D721Med (cell line): ENCODE measurements at places on chromosomes 2 and 18.
A peak's percentile ranks its signal among the peaks of the same experiment; 100 is the strongest.

DNA sequence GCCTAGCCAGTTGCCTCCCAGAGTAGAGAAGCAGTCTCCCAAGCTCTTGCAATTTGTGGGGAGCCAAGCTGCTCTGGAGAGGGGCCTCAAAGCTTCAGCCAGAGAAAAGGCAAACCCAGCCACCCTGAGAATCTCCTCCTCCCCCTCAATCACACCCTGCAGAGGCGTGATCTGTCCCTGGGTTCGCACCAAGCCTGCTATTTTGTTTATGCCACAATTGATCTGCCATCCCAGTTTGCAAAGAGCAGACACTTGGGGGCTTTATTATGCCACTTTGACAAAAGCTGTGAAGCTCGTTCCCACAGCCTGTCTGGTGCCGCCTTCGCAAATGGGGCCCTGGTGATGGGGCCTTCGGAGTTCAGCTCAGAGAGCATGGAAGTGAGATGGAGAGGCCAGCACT lies 125.5 kb downstream of the MSH2 start:
- no peak for DNase-seq

GRCh38 chr18:23932385-23933067 lies 82.0 kb upstream of the TTC39C start:
- no peak for DNase-seq

DNA sequence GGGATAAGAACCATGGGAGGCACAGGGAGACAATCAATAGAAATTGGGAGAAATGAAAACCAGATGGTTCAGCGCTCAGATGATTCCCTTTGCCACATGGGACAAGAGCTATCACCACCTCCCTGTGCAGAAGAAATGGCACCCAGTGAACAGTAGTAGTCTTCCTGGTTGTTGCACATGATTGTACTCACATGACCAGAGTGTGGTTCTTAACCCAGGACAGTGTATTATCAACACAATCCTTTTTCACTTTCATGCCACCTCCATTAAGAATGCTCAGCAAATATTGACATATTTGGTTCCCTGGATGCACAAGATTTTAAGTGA lies 149.0 kb upstream of the SH3BP4 start:
- DNase-seq, result no peak

DNA sequence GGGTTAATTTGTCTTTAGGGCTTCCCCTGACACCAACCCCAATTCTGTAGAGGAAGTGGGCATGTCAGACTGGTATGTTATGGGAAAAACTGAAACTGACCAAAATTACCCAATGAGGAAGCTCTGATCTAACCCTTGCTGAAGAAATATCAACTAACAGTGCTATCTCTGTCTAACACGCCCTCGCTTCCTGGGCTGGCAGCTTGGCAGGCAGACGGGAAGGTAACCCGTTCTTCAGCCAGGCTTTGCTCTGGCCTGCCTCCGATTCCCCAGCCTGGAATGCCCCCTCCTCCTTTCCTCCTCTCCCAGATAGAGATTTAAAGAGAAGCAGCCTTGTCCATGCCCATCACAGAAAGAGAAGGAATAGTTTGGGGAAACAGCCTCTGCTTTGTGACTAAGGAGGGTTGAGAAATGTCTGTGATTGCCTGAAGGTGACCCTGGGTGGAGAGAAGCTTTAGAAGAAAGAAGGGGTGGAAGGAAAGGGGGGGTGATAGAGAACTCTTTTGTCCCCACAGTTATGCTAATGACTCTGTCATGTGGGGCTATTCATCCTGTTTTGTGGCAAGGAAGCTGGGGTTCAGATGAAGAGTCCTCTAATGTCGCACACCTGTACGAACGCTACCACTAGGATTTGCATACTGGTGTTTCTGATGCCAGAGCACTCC lies 15.4 kb downstream of the HK2 start:
- DNase-seq, result no peak

DNA sequence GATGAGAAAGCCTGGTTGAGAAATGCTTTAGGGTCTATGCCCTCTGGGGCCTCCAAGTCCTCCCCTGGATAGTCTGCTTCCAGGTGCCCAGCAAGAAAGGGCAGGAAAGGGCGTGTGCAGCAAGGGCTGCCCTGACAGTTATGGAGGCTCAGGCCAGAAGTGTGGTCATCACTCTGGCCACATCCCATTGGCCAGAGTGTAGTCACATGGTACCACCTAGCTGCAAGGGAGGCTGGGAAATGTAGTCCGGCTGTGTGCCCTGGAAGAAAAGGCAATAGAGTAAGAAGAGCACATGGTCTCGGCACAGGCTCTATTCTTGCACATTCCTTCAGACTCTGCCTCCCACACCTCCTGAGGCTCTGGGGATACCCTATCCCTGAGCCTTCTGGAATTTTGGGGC lies 35.7 kb downstream of the ODC1 start:
- DNase-seq, result no peak

GRCh38 chr2:98025481-98026037 lies 29.8 kb upstream of the TMEM131 start:
- no peak for DNase-seq

DNA sequence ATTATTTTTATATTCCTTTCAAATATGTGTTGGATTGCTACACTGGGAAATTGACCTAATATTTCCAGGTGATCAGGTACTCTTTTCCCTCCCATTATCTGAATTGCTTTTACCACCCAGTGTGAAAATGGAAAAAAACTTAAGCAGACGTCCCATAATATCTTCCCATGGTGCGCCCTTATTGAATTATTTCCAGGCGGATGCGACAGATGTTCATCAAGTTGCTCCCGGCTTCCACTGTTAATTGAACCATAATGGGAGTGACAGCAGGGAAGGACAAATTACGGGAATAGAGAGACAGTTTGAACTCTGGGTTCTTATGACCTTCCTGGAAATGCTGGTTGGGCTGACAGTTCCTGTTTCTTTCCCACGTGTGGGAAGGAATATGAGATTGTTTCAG lies 93.3 kb downstream of the THSD7B start:
- no peak for DNase-seq

- DNase-seq, result no peak
Observed at GRCh38 chr2:153873052-153874048, 1.6 kb downstream of the GALNT13 start.

DNA sequence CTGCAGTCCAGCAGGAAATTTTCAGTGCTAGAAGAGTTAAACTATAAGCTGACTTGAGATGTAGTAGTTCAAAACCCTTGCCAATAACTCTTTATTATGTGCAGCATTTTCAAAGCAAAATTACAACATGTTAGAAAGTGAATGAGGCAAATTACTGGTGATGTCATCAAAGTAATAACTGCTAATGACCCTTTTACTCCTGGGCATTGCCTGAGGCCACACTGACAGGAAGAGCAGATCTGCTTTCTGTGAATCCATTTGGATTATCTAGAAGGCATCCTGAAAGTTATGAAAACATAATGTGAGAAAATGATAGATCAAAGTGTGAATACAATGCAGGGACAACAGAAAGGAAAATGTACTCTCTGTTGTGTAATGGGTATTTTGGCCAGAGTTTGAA lies 139.6 kb upstream of the TRIB2 start:
- no peak for DNase-seq

DNA sequence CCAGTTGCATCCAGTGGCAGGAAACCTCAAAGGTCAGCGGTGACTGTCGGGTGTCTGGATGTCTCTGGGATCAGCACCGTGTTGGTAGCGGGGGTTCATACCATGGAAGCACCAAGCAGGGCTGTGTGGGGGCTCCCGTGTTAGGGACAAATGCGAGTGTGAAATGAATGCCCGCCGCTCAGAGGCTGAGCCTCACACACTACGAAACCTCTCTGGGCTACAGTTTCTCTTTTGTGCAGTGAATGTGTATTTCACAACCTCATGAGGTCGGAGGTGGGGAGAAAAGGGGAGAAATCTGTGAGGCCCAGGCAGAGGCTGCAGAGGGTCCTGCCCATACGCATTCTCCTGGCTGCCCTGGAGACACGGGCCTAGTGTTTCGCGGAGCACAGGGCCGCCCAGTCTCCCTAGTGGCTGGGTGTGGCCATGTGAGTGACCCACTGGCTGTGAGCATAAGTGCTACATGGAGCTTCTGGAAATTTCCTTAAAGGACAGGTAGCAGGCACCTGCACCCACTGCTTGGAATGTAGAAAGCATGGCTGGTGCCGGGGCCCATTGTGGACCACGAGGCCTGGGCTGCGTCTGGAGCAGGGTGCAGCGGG lies 138.0 kb upstream of the GLI2 start:
- DNase-seq, result no peak

DNA sequence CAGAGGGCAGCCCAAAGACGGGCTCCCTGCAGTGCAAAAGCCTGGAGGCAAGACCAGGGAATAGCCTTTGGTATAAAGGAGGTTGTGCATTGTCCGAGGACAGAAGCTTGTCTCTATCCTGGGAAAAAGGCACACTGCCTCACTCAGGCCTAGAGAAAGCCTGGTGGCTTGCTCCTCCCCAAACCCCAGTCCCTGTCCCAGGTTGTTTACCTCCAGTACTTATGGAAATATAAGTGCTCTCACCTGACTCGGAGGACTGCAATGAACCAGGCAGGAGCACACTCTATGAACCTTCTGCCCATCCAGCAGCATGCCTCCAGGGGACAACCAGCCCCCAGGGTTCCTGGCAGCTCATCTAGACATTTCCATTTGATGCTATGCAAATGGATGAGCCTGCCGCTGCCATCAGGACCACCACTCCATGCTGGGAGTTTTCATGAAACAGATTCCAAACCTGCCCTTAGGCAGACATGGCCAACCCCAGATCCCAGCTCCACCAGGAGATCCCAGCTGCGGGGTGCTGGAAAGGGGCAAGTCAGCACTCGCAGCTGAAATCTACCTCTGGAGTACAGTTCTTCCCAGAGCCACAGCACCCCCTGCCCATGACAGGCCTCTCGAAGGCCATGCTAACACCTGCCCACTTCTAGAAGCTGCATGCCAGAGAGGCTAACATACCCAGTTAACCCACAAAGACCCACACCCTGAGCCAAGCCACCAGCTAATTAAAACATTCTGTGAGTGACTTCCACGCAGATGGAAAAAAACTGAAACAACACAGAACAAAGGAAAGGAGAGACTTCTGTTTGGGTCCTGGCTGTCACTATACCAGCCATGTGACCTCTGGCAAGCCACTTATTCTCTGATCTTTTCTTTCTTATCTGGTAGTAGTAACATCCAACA lies 101.7 kb downstream of the TTC32 start:
- DNase-seq, result no peak

DNA sequence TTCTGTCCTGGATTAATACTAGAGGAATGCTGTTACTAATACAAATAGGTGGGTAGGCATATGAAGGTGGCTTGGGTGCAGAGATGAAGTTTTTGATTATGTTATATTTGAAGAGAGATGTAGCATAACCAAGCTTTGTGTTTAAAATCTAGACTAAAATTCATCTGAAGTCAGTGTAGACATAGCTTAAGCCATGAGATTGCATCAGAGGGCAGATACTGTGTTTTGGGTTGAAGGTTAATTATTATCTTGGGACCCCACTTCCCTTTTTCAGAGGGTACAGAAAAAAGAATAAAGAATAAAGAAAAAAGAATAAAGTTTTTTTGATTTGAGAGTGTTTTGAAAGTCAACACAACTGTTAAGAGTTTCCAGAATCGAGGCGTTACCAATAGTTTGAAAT lies 13.0 kb downstream of the PPM1B start:
- DNase-seq, result no peak

GRCh38 chr2:20637147-20637546 lies 13.8 kb downstream of the HS1BP3 start:
- no peak for DNase-seq

DNA sequence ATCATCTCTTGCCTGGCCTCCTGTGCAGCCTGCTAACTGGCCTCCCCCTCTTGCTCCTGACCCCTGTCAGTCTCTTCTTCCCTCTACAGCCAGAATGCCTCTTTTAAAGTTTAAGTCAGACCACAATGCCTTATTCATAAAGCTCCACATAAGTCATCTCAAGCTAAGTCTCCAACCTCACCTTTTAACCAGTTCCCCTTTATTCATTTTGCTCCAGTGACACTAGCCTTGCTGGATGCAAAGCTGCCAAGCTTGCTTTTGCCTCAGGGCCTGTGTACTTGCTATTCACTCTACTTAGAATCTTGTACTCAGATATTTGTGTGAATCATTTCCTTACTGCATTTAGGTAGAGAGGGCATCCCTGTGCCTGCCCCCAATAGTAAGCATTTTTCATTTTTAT lies 180.9 kb downstream of the PDE1A start:
- DNase-seq, result no peak

- DNase-seq, result no peak
Observed at GRCh38 chr2:132936791-132937190, 266.8 kb upstream of the LYPD1 start.

GRCh38 chr18:55579501-55580270 lies 8.3 kb downstream of the TCF4 start:
- no peak for DNase-seq

GRCh38 chr2:124145982-124146381 lies 120.9 kb downstream of the CNTNAP5 start:
- DNase-seq, result no peak

DNA sequence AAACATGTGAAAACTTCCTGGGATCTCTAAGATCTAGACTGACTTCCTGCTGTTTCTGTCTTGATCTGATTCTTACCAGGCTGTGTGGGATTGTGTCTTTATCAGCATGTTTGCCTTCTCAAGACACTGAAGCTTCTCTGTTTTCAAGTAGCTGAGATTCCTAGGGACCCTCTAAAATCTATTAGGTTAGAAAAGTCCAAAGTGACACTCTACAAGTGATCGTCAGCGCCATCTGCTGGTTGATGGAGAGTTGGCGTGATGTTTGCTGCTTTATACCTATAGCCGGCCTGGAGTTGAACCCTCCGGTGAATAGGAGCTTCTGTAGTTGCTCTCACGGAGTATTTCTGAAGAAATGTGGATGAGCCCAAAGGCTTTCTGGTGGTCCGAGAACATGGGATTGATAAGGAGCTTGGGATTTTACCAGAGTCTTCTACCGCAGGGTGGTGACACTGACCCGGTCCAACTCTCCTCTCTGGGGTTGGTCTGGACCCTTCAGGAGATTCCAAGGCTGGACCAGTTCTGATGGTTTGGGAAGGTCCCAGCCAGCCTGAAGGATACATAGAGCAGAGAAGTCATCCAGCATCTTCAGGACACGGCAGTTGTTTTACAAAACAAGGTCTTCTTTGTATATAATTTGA lies 96.0 kb upstream of the TTC39C start:
- peak; percentile 65 for DNase-seq
